NCI-H187 treated with DMSO at 0.1 percent for 48 hours (cell line): ENCODE measurements at places on chromosomes 5 and 9.

DNA sequence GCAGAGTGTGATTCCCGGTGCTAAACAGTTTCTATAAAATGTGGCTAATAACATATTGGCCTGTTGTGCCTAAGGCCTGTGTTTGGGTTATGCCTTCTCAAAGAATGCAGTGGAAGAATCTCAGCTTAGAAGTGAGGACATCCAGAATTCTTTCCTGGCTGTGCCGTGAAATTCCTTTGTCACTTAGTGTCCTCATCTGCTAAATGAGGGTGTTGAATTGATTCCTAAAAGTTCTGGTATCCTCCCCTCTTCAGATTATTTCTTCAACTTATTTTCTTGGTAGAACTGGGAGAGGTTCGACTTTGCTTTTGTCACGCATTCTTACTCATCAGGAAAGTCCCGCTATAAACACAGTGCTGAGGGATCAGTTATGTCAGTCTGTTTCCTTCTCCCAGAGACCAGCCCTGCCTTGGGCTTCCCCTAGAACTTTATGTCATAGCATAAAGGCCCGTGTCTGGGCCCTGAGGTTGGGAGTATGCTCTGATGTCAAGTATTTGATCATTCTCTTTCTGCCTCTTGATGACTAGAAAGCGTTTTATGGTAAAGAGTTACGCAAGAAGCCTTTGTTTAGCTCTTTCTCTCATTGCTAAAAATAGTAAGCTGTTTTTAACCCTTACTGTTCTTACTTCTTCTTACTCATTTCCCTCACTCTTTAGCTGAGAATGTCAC lies 29.5 kb downstream of the MTAP start:
- no peak for DNase-seq

GRCh38 chr9:112700085-112700484 lies 17.8 kb downstream of the INIP start:
- no peak for DNase-seq

- no peak for DNase-seq
Measured at GRCh38 chr9:112789891-112790774, 39.6 kb downstream of the SNX30 start.

GRCh38 chr9:11946531-11946930 lies 746.7 kb upstream of the TYRP1 start:
- DNase-seq, result no peak

DNA sequence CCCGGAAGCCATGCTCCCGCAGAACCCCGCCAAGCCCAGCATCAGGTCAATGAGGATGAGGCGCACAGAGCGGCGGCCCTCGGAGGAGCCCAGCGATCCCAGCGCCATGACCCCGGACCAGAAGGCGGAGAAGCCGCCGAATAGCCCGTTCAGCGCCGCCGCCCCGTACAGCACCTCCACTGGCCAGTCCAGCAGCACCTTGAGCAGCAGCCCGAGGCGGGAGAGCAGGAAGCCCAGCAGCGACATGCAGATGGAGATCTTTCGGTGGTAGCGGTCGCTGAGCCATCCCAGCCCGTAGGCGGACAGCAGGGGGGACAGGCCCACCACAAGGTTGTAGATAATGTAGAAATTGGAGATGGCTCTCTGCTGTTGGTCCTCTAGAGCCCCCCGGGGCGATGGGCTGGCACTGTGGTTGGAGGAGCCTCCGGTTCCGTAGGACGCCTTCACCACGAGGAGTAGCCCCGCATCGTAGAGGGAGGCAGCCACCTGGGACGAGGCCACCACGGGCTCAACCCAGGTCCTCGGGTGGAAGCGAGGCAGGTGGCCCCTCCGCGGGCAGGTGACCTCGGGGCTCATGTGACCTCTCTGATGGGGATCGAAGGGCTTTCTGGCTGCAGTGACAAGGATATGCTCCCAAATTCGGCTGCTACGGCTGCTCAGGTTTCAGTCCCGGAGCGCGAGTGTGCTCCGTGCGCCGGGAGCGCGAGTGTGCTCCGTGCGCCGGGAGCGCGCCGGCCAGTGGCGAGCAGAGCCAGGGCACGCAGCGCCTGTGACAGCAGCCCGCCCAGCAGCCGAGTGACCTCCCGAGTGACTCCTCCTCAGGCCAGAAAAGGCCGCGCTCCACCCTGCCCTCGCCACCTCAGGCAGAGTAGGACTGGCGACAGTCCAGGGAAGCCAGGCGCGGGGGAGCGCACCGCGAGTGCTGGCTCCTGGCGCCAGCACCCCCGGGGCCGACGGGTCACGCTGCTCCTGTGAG lies at the start of gene SLC46A2:
Gene SLC46A2, minus strand, starts transcription at position 771 of the 976 bp plus-strand sequence. Its CDS starts 195 bp downstream, at position 576.
- no peak for DNase-seq
